ENCODE measurements at places on chromosomes 6 and 20.
A peak's percentile ranks its signal among the peaks of the same experiment; 100 is the strongest.

GRCh38 chr20:35849706-35850105 lies 77.9 kb downstream of the PHF20 start:
- no peak for DNase-seq

- DNase-seq = no peak
Observed at GRCh38 chr6:9657994-9658393, 756.9 kb downstream of the TFAP2A start.

GRCh38 chr20:11443382-11444119 lies 474.1 kb upstream of the BTBD3 start:
- no peak for DNase-seq

DNA sequence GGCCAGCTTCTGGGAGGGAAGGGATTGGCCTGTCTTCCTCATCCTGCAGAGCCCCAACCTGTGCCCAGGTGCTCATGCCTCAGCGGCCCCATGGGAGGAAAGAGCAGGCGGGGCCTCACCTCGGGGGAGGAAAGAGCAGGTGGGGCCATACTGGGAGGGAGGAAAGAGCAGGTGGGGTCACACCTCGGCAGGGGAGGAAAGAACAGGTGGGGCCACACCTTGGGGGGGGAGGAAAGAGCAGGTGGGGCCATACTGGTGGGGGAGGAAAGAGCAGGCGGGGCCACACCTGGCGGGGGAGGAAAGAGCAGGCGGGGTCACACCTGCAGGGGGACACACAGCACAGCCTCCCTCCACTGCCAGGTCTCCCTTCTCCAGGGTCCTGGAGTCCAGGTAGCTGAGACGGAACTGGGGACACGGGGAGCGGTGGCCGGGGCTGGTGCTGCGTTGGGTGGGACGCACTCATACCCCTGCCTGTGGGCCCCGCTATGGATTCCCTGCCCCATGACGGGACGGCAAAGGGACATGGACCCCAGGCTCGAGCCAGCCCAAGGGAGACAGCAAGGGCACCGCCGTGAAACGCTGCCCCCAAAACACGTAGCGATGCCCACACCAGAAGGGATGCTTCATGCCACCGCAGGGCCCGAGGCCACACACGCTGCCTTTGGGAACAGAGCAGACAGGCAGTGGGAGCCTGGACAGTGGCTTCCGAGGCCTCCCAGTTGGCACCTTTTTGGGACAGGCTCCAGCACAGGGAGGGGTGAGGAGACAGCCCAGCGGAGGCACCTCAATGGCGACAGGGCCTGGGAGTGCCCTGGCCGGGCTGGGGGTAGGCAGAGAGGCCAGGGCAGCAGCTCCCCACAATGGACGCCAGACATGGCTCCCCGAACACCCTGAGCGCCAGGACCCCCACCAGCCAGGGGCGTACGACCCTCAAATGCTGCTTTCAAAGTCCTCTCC lies 43.3 kb upstream of the CHRNA4 start:
- no peak for DNase-seq

DNA sequence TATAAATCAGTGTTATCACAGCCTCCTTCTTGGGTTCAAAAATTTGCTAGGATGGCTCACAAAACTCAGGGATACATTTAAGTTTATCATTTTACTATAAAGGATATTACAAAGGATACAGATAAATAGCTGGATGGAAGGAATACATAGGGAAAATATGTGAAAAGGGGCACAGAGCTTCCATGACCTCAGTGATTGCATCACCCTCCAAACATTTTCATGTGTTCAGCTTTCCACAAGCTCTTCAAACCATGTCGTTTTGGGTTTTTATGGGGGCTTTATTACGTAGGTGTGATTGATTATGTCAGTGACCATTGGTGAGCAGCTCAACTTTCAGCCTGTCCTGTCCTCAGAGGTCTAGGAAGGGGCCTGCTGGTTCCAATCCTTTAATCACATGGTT lies 68.0 kb downstream of the CYB5R4 start:
- DNase-seq = no peak

DNA sequence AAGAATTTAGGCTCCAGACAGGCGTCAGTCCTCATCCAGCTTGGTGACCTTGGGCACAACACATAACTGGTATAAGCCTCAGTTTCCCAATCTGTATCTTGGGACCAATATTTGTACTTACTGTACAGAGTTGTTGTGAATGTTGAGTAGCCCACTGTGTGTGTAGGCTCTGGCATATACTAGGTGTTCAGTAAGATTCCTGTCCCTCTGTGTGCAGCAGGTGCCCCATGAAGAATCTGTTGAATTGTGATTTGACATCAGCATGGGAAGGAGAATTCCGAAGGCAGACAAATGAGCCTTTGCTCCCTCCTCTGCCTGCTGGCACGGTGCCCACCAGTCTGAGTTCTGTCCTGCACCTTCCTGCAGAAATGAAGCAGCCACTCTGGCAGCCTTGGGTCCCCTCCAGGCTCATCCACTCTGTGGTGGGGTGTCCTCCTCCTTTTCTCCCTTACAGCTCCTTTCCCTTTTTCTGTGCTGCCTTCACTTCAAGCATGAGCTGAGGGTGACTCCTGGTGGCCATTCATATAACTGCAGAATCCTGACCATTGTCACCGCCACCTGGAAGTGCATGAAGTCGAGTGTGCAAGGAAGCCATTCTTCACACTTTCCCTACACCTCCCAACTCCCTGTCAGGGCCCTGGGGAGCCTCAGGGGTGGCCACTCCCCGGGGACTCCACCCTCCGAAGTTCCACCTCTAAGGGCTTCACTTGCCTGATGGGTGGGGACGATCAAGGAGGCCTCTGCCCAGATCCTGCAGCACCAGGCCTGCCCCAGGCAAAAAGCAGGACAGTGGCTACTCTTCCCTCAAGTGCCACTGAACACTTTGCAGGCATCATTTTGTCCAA lies 48.2 kb downstream of the MRPL14 start:
- peak; percentile 60 for DNase-seq

DNA sequence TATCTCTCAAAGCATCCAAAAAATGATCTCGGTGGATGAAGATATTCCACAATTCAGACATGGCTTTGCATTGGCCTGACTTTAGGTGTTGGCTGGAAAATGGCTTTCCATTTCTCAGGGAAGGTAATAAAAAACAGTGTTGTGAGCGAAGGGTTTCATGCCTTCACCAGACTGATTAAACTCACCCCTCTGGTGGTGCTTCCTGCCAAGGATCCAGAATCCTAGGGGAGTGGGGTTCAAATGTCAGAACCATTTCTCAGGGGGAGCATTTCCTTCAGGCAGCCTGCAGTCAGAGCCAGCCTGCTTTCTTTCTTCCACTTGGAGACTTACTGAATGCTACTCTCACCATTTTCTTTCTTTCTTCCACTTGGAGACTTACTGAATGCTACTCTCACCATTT lies 45.7 kb upstream of the SMIM28 start:
- no peak for DNase-seq

DNA sequence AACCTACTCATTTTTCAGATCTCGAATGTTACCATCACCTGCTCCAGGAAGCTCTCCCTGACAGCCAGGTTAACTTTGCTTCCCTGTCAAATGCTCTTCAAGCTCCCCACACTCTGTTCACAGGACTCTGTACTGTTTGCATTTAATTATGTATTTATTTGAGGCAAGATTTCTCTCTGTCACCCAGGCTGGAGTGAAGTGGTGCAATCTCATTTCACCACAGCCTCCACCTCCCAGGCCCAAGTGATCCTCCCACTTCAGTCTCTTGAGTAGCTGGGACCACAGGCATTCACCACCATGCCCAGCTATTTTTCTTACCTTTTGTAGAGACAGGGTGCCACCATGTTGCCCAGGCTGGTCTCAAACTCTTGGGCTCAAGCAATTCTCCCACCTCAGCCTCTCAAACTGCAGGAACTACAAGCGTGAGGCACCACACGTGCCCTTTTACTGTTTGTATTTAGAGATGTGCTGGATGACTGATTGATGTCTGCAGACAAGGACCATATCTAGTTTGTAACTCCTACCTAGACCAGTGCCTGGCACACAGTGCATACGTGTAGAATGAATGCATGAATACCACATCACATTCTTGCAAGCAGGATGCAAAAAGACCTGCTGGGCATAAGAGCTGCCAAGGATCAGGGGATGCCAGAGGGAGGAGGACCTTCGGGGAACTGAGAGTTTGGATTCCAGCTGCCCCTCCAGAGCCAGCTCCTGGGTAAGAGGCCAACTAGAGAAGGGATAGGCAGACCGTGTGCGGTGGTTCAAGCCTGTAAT lies 15.6 kb upstream of the CBFA2T2 start:
- no peak for DNase-seq

DNA sequence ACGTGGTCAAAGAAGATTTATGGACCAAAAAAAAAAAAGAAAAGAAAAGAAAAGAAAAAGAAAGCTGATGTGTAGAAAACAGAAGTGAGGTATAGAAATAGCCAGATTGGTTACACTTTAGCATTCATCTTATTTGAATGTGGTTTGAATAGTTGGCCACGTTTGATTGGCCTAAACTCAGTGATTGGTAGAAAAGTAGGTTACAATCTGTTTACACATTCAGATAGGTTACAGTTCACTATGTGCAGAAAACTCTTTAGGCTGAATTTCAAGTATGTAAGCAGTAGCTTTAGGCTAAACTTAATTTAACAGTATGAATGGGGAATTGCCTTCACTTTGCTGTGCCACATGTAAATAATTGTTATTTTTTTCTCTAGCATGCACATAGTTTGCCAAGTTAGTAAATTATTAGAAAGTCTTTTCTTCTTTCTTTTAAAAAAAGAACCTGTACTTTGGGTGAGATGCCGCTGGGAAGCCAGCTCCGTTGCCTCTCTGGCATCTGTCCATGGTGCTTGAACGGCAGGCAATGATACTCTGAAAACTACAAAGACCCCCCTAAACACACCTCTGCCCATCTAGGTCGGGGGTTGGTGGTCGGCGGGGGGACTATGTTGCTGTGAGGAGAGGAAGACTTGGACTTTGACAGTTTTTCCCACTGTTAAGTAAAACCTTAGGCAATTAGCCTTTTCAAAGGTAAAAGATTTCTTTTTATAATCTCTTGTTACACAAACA lies 173.0 kb downstream of the AIG1 start:
- DNase-seq = no peak

DNA sequence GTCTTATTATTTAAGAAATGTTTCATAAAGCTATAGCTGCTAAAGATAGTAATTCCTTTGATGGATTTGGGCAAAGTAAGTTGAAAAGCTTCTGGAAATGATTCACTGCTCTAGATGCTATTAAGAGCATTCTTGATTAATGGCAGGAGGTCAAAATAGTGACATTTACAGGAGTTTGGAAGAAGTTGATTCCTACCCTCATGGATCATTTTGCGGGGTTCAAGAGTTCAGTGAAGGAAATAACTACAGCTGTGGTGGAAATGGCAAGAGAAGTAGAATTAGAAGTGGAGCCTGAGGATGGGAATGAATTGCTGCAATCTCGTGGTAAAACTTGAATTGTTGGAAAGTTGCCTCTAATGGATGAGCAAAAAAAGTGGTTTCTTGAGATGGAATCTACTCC lies 316.1 kb downstream of the UTRN start:
- DNase-seq = no peak

DNA sequence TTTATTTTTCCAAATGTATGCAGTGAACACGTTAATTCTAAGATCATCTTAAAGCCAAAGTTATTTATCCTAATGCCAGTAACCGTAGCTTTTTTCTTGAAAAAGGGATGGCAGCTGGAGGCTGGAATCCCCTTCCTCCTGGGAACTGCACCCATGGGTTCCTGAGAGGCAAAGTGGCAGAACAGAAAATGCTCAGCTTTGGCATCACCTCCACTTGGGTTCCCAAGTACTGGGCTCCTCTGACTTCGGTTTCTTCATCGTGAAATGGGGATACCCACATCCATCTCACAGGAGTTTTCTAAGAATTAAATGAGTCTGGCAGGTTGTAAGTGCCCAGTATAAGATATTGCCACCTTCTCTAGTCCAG lies 6.2 kb upstream of the DDX43 start:
- DNase-seq = no peak

- no peak for DNase-seq
Observed at GRCh38 chr6:161961796-161962195, 687.9 kb upstream of the AGPAT4 start.

DNA sequence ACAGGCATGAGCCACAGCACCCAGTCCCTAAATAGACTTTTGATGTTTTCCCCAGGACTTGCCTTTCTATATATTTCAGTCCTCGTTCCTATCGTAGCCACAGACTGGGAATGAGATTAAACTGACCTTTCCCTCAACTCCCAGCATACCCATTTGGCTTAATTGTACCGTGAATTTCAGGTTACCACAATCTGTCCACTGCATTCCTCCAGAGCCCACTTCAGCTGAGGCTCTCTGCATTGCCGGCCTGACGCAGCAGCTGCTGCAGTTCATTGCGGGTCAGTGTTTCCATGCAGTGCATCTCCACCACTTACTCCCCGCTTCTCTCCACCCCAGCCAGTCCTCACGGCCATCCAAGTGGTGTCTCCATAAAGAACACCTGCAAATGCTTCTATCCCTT lies 103.1 kb upstream of the RIN2 start:
- no peak for DNase-seq

All from stimulated activated CD4-positive, alpha-beta T cell treated with anti-CD3 and anti-CD28 coated beads, Interleukin-4, amount 100 ng/mL, for 4 hours (primary cell).